ENCODE measurements at places on chromosomes 4 and X.

GRCh38 chrX:52425775-52426174 lies 57.0 kb downstream of the XAGE2 start:
- DNase-seq = no peak

DNA sequence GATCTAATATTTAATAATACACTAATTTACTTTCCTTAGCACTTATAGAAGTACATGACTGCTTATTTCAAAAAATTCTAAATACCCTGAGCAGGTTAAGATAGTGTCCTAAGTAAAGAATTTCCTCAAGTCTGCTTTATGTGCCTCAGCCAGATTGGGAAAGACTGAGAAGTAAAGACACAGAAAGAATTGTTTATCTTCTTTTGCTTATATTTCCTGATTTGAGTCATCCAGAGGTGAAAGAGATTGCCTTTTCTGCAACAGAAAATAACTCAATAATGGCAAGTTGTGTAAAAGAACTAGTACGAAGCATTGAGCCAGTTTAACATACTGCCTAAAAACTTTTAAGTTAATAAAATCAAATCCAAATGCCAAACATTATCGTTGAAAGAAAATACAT lies 45.0 kb downstream of the NAF1 start:
- no peak for DNase-seq

GRCh38 chr4:19774690-19775256 lies 476.9 kb upstream of the SLIT2 start:
- DNase-seq = no peak

DNA sequence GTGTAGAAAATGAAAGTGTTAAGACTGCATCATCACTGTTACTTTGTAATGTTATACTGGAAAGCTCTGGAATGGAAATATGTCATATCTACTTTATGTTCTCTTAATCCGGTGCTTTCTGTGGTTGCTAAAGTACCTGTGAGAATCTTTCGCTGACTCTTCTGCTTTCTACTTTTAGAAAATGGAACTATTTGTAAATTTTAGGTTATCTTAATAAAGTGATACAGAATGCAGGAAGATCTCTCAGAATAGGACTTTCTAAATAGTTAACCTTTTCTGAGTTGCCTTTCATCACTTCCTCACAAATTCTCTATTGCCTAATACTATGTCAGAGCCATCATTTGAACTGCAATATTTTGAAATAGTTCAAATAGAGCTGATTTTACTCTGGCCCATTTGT lies 69.3 kb downstream of the BMP2K start:
- peak; percentile 87 for DNase-seq

GRCh38 chrX:17185431-17185830 lies 189.6 kb upstream of the NHS start:
- no peak for DNase-seq
